ENCODE measurements at places on chromosomes 3 and 15.

GRCh38 chr3:46576879-46577278 lies 10.8 kb upstream of the LRRC2 start:
- DNase-seq: no peak

GRCh38 chr3:181956122-181956521 lies 244.4 kb downstream of the SOX2 start:
- no peak for DNase-seq

DNA sequence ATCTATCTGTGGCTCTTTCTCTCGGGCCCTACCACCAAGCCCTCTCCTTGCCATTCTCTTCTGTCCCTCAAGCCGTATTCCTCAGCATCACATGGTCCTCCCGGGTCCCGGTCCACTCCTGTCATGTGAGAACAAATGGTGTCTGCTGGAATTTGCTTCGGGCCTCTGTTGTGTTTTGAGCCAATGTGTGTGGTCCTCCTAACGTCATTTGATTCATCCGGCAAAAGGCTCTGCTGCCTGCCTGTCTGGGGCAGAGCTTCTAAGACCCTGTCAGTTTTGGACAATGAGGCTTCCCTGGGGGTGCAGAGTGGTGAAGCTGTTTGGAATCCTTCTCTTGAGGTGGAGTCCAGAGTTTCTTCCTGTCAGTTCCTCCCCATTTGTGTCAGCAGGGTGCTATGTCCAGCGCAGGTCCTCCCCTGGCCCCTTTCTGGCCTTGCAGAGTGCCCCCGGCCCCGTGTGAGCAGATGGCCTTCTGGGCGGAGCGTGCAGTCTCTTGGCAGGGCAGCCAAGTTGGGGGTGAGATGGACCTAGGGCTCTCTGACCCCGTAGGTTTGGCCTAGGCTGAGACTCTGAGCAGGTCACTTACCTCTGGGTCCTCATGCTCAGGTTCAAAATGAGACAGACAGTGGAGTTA lies 93.6 kb downstream of the APBA2 start:
- no peak for DNase-seq

DNA sequence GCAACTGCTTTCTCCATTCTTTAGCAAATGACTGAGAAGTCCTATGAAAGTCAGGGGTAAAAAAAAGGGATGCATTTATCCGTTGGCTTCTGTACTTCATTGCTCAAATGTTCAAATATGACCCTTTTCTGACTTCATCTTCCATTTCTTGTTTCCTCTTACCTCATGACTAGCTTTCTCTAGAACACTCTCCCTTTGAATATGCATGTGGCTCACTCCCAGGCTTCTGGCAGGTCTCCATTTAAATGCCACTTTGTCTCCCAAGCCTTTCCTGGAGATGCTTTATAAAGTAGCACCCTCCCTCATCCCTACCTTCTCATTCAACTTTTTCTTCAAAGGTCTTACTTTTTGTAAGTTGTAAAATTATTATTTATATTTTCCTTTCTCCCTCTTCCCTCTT lies 781.8 kb downstream of the NAALADL2 start:
- DNase-seq: no peak

DNA sequence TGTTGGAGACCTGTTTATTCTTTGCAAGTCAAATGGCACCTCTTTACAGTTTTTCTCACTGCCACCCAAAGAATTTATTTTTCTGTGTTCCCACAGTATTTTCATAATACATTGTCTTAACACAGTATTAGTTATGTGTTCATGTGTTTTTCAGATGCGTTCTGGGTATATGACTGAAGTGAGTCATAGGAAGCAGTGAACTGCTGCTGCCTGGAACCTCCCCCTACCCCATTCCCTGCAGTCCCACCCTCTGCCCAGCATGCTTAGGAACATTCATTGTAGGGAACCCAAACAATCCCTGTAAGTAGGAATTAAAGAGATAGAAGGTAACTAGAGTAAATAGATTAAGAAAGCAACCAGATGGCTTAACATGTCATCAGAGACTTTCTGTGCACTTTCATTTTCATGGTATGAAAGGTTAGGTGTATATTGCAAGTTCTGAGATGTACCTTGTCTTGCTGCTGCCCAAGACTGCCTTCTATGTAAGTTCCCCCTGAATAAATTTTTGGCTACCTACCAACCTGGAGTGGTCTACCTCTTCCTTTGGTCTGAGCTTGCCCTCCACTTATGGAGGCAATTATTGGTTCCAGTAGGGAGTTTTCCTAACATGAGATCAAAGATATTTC lies 21.9 kb upstream of the SQOR start:
- no peak for DNase-seq

DNA sequence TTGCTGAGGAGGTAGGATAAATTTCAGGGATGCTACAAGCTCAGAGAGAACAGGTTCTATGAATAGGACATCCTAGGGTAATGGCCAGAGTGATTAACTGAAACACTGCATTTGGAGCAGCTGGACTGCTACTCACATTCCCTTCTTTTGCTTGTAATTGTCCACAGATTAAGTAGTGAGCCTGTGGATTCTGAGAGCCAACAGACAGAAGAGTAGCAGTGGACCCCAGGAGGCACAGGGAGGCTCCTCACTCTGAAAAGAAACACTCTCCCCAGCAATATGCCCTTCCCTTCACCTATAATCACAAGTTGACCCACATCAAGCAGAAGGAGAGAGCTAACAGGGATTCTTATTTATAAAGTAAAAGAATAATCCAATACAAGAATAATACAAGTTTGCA lies 10.6 kb upstream of the RFX7 start:
- DNase-seq: no peak

DNA sequence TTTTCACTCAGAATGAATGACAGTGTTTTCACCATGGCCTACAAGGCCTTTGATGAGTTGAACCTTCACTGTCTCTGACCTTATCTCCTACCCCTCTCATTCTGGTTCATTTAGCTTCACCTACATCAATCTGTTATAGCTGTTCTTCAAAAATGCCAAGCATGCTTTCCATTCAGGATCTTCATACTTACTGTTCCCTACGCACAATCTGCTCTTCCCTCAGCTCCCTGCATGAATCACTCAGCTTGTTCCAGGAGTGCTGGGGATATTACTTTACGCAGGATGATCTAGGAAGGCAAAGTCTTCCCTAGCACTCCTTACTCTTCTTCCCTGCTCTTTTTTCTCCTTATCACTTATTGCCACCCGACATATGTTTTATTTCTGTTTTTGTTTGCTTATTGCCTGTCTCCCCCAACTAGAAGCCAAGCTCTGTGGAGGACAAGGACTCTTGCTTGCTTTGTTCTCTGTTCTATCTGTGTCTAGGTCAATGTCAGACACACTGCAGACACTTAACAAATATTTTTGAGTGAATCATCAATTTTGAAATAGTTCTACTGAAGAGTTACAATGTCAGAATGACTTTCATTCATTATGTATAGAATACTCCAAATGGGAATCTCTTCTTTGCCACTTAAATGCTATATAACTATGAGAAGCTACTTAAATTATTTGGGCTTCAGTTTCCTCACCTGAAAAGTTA lies 238.3 kb upstream of the FEZF2 start:
- DNase-seq: no peak

- DNase-seq: no peak
Observed at GRCh38 chr15:65920121-65920520, 50.8 kb downstream of the RAB11A start.

GRCh38 chr15:52645916-52646315 lies 33.3 kb downstream of the ATOSA start:
- DNase-seq: no peak

GRCh38 chr3:173688216-173688842 lies 290.8 kb downstream of the NLGN1 start:
- no peak for DNase-seq

GRCh38 chr3:46350262-46350565 lies 3.7 kb upstream of the CCR2 start:
- no peak for DNase-seq

DNA sequence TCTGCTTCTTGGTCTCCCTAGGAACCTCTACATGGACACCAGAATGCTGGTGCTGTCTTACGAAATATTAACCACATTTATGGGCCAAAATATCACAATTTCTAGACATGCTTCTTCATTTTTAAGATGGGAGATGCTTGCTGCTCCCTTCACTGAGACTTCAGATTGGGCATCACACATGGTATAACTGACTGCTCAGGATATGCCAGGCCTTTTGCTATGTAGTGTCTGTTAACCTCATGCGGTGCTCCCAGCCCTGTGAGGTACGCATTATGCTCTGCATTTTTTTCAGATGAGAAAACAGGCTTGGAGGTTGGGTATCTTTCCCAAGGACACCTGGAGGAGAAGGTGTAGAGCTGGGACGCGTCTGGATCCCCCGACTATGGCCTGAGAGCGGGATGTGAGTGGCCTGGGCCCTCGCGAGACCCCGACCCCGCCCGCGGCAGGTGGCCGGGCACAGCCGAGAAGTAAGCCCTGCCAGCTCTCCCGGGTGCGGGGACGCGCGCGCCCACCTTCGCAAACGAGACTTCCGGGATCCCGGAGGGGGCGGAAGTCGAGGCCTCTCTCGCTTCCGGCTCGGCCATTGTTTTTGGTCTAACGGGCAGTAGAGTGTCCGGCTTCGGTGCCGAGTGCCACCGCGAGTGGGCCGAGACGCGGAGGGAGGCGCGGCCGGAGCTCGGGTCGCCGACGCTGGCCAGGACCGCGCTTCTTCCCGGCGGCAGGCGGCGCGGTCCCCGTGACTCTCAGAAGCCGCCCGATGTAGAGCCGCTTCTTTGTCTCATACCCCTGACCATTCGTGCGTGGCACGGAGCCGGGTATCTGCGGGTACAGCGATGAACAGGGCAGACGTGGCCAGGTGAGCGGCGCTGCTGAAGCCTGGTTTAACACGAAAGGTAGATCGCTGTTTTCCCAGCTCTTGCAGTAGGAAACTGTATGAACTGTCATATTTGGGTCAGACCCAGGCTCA lies at the start of gene ZKSCAN7:
ZKSCAN7 (plus strand) TSS at position 568 of the 967 bp plus-strand sequence. CDS start 1,855 bp downstream, outside the sequence.
- peak; percentile 85 for DNase-seq

DNA sequence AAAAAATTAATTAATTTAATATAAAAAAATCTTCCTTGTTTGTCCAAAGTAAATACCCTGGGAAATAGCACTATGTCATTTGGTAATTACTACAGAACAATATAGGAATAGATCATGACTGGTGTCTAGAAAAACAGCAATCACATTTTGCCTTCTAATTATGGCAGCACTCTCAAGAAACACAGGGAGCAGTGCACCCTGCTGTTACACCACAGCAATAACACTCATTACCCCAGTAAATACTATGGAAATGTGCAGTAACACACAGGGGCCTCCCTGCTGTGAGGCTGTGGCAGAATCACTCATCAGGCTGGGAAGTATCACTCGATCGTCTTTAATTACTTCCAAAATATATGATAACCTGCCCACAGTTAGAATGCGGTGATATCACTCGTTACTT lies 646.0 kb downstream of the TUSC7 start:
- peak; percentile 4 for DNase-seq

- DNase-seq: no peak
Observed at GRCh38 chr15:60804986-60805949, 326.3 kb upstream of the ICE2 start.

DNA sequence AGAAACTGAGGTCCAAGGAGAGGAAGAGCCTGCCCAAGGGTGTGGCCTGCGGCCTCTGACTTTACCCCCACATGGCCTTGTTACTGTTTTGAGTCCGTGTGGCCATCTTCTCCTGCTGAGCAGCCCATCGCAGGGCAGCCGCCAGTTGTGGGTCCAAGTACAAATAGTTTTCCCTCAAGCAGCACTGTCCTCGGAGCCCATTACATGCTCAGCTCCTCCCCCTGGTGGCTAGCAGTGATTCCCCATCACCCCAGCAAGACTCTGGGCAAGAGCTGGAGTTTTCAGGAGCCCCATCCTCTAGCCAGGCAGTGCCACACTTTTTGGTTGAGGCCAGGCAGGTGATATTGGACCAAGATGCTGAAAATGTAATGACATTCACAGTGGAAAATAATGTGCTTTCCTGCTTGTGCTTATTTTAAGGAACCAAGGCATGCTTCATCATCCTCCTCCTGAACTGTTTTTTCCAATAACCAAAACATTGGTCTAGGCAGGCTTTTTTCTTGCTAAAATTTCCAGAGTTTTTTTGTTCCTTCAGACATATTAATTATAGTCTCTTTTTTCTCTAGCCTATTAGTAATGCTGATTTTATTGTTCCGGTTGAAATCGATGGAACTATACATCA lies 23.2 kb upstream of the VILL start:
- peak; percentile 61 for DNase-seq

Measured in germinal center (tissue), 1 donor.